NCI-H748 treated with DMSO at 0.1 percent for 48 hours (cell line): ENCODE measurements at places on chromosomes 12 and 14.

DNA sequence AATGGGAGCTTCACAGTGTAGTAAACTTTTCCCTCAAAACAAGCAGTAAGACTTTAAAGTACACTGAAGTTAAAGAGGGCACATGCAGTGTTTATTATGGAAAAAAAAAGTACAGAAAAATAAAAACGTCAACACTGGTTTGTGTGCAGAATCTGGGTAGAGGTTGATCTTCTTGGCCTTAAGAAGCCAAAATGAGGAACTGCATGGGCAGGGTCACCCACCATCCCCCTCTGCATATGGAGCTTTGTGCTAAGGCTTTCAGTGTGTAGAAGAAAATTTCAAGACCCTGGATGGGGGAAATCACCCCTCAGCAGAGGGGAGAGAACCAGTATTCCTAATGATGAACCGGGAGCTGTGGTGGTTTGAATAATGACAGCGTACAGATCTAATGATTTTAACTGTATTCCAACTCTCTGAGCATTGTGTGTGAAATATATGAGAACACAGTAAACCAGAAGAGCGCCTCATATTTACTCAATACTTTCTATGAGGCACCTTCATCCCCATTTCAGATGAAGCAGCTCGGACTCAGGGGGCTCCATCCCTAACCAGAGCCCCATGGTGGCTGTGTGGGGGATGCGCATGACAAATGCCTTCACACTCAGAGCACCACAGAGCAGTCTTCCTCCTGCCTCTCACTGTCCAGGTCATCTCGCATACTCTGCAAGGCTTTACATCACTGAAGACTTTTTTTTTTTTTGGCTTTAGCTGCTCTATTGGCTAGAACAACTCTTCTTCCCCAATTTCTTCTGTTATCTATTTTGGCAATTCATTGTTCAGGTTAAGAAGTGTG, 33.4 kb downstream of the ACADS start:
- DNase-seq: no peak

DNA sequence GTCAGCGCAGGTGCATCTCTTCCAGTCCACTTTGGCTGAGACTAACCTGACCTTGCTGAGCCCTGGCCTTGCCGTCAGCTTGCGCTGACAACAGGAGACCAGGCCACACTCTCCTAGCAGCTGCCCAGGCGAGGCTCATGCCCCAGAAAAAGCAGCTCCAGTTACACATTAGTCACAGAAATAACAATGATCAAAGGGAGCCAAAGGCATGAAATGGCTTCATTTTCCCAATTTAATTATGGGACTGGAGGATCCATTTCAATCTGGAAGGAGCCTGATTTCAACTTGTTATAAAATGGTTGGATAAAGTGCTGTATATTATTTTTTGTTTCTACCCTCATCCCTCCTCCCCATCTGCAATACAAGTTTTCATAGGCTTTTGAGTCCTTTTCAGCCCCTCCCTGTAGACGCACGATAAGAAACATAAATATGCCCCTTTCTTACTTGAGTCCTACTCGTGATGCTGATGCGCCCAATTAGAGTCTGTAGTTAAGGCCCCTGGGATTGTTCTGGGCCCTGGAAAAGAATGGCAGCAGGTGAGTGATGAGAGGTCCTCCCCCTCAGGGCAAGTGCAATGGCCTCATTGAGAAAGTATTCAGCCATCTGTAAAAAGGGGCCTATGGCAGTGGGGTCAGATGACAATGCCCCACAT, 376.0 kb downstream of the C12orf75 start:
- no peak for DNase-seq

DNA sequence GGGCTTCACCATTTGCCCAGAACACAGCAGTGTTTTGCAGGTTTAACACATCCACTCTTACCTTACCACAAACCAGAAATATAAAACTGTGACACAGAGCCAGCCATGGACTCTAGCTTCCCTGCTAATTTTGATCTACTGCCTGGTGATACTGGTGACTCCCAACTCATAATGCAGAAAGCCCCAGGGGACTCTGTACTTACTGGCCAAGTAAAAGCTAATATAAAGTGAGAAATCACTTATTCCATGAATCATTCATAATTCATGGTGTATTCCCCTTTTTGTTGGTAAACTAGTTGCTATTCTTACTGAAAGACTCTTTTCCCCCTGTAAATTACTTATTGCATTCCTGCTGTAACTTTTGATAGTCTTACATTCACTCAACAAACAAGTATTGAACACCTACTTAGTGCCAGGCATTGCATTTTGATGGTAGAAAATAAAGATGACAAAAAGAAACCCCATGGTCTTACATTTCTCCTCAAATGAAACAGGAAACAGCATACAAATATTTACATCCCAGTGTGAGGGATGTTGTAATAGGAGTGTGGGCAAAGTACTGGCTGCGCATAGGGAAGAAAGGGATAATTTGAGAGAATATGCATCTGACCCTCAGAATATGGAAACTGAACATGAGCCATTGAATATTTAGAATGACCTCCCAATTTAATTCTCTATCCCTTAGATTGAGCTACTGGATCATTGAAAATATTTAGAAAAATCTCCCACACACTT, 279.6 kb downstream of the PDZRN4 start:
- DNase-seq: no peak

GRCh38 chr12:68591734-68592418, 18.8 kb upstream of the RAP1B start:
- DNase-seq: no peak

GRCh38 chr14:59768855-59769375, 101.7 kb downstream of the RTN1 start:
- no peak for DNase-seq

- no peak for DNase-seq
Measured at GRCh38 chr12:130104571-130105106, 57.6 kb upstream of the FZD10 start.

- DNase-seq: no peak
Measured at GRCh38 chr12:112468046-112468445, 49.3 kb downstream of the PTPN11 start.

DNA sequence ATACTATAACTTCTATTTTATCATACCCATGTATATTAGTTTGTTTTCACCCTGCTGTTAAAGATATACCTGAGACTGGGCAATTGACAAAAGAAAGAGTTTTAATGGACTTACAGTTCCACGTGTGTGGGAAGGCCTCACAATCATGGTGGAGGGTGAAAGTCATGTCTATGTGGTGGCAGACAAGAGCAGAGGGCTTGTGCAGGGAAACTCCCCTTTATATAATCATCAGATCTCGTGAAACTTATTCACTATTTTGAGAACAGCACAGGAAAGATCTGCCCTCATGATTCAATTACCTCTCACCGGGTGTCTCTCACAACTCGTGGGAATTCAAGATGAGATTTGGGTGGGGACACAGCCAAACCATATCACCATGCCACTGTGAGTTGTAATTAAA, 135.8 kb downstream of the SYNE2 start:
- no peak for DNase-seq

GRCh38 chr14:57487771-57488170, 5.9 kb downstream of the CCDC198 start:
- no peak for DNase-seq

- peak; percentile 90 for DNase-seq
Measured at GRCh38 chr14:91383439-91383838, 34.2 kb downstream of the CCDC88C start.

DNA sequence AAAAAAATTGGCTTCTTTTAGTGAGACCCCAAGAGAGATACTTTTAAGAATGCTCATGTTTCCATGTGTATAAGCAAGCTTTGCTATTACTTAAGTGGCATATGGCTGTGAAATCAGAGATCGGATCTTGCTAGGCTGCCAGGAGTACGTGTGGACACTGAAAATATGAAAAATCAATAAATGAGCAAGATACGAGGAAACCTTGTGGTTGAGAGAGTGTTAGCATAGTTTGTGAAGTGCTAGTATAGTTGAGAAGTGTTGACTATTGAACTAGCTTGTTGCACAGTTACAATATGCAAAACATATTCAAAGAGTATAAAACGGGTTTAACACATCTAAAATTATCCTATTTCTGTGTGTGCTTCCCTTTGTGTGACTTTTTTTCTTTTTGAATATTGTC, 230.9 kb upstream of the NOVA1 start:
- no peak for DNase-seq

DNA sequence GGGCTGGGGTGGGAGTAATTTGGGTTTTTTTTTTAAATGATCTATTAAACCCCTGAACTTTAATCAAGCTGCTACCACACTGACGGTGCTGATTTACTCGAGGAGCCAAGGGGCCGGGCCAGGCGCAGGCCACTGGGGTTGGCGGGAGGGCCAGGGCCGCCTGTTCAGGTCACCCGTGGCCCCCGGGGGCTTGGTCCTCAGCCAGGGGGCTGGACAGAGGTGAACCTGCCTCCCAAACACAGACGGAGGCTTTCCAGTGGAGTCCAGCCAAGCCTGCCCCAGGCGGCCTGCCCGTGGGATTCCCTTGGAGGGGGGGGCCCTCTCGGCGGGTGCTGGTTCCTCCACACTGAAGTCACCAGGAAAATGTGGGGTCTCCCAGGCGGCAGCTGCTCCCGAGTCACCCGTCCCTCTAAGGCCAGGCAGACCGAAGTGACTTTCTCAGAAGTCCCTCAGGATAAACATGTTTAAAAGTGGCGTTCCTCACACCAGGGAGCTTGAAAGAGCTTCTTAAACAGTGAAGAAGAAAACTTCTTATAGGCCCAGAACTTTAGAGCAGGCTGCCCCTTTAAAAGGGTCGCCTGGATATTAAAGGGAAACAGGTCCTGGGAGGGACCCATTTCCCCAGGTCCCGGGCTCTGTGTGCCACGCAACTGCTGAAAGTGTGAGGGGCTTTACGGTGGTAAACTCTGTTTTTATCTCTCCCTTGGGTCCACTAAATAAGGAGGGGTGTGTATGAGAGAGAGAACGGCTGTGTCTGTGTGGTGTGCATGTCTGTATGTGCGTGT, 167.2 kb upstream of the GSC start:
- DNase-seq: no peak

DNA sequence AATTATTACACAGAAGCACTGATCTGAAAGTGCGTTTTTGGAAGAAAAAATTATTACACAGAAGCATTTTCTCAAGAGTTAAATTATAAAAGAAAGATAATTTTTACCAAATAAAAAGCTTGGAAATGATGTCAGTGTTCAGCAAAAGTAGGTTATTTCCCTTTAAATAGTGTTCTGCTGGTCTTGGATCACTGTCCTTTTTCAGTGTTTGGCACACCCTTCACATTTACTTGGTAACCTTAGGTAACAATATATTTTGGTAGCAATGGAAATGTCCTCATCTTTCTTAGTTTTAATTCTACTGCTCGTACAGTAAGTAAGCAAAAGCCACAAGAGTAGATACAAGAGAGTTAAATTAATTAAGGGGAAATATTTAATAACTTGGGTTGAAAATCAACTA, 40.3 kb downstream of the FERMT2 start:
- DNase-seq: no peak

GRCh38 chr14:64704143-64704742, at the start of gene PLEKHG3:
Gene PLEKHG3 (plus strand): TSS chr14:64704424. CDS start chr14:64727632, 23,208 bp downstream.
- peak; percentile 70 for DNase-seq

GRCh38 chr12:102118874-102119273, 1.0 kb downstream of the NUP37 start:
- no peak for DNase-seq

GRCh38 chr12:30878024-30878423, 48.5 kb upstream of the TSPAN11 start:
- no peak for DNase-seq

DNA sequence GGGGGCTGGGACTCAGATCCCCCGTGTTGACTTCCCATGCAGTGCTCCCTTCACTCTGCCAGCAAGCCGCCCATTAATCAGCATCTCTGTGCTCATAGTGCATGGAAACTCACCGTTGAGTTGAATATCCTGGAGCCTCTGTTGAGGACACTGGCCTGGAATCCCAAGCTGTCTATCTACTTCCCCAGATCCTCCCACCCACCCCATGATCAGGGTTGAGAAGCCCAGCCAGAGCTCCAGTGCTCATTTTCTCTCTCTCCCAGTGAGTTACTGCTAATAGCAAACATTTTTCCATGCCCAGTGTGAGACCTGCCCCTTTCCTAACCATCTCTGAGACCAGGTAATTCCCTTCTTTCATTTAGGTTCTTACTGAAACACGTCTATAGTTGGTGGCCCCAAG, 88.2 kb downstream of the SLC24A4 start:
- DNase-seq: no peak

GRCh38 chr12:7303230-7303629, 642 bp upstream of the ACSM4 start:
- DNase-seq: no peak

GRCh38 chr12:93563807-93564538, 8.5 kb upstream of the SOCS2 start:
- no peak for DNase-seq

GRCh38 chr12:77047341-77048109, 17.8 kb downstream of the E2F7 start:
- DNase-seq: no peak

DNA sequence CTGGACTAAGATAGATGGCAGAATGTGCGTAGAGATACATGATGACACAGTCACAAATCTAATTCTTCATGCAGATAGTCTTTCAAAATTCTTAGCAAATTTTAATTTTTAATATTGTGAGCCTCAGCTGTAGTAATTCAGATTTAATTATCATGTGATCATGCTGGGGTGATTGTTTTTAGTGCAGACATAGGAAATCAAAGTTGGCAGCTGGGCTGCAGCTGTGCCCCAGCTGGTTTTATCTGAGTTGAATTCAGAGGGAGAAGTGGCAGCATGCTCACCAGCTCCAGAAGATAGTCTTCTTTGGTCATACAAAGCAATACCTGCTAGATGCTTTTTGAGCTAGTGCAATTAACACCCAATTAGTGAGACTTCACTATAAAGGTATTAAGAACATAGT, 292.9 kb downstream of the RAD51B start:
- no peak for DNase-seq

GRCh38 chr12:9702255-9702654, 30.6 kb downstream of the CLECL1 start:
- no peak for DNase-seq

DNA sequence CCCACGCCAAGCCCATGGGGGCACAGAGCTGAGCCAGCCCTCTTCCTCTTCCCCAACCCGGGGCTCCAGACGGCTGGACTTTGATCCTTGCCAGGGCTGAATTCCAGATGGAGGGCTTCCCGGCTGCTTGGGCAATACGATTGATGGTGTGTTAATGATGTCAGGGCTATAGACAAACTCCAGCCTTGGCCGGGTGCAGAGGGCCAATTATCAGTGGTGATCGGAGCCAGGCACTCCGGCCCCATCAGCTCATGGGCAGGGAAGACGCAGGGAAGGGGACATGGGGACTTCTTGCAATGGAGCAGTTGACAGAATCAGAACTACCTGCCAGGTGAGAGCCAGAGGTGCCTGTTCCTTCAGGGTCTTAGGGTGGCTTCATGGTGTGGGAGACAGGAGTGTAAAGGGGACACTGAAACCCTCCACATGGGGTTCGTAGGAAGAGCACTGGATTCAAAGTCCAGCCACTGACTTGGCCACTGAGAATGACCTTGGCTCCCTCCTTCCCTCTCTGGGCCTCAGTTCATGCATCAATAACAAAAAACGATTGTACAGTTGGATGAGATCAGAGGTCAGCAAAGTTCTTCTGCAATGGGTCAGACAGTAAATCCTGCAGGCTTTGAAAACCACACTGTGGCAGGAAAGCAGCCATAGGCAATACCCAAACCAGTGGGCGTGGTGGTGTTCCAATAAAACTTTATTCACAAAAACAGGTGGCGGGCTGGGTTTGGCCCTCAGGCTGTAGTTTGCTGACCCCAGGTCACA, 333.7 kb downstream of the MED13L start:
- no peak for DNase-seq

- no peak for DNase-seq
Measured at GRCh38 chr12:34402228-34402898, 380.1 kb downstream of the ALG10 start.

GRCh38 chr12:44358636-44359035, 517.5 kb downstream of the NELL2 start:
- DNase-seq: no peak
